ENCODE measurements at places on chromosomes 3 and 15.
A peak's percentile ranks its signal among the peaks of the same experiment; 100 is the strongest.

DNA sequence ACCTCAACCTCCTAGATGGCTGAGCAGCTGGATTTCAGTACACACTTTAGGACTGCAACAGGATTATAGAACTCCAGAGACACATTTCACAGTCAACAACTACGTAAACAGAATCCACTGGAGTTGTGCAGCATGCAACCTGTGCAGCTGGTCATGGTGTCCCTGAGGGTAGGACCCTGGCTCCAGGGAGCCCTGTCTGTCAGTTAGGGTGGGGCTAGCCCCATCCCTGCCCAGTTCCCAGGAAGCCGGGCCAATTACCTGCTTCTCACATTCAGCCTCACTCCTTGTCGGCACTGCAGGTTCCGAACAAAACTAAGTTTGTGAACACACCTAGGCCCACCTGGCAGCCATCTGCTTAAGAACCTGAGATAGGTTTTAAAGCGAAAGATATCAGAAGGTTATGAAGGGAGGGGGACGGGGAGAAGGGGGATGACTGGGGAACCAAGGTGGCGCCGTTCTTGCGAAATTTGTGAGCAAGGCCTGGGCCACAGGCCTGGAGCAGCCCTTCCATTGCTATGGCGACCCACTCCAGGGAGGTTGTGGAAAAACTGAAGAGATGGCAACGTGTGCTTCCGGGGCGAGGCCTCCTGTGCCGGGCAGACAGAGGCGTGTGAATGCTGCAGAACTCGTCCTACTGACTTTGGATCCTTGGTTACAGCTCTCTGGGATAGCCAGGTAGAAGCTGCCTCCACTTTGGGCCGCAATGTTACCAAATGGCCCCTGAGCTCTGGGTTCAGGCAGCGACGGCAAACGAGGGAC lies 25.3 kb downstream of the ACSBG1 start:
- peak; percentile 13 for DNase-seq

DNA sequence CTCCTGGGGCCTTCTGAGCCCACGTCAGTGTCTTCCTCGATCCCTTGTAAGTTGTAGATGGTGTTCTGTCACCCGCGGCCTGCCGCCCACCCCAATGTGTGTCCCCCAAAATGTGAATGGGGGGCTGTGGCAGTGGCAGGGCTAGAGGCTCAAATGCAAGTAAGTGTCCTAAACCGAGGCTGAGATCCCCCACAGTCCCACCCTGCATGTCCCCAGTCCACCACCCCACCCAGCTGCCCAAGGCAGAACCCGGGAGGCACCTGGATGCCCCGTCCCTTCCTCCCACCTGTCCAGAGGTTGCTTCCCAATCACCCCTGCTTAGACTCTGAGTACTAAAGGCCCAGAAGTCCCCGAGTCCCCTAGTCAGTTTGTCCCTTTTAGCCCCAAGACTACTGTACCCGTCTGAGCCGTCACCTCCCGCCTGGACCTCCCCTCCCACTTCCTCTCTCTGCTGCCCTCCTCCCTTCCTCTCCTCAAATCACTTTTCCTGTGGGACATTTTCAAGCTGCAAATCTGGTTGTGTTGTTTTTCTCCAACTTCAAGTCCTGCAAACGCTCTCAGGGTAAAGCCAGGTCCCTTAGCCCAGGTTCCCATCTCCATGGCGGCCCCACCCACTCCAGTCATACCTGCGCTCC lies 11.8 kb upstream of the PLXND1 start:
- no peak for DNase-seq

DNA sequence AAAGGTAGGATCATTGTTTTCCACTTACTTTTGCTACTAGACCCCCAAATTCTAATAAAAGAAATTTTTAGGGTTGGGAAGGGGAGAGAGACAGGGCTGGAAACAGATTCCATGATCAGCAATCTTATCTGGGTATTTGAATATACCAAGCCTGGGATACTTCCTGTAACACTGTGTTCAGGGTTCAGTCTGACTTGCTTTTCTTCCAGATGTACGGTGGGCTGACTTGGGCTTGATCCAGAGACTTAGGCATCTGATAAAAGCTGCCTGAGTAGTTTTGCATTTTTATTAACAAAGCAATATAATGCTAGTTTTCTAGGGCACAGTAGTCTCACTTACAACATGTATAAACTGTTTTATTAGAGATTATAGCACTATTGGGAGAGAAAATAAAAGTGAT lies 49.2 kb downstream of the KCNMB2 start:
- DNase-seq: peak; percentile 73

- DNase-seq: no peak
Measured at GRCh38 chr3:143475981-143476380, 356.4 kb downstream of the CHST2 start.

DNA sequence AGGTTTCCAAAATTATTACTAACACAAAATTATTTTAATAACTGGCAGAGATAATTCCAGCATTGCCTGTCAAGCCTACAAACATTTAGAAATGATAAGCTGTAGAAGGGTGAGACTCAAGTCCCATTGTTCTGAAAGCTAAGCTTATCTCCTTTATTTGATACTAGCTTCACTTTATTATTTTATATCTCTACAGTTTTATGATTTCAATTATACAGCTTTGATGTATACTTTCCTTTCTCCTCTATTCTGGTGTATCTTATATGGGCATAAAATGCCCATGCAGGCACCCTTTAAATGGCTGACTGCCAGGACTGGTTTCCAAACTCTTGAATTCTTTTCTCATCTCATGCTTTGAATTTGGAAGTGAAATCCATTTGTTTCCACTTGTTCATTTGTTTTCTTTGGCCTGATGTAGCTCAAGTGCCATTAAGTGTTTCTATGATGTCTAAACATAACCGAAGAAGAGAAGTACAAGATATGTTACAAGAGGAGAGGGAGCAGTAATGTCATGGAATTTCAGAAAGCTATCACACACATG lies 372.1 kb upstream of the ARHGEF26 start:
- DNase-seq: peak; percentile 3

DNA sequence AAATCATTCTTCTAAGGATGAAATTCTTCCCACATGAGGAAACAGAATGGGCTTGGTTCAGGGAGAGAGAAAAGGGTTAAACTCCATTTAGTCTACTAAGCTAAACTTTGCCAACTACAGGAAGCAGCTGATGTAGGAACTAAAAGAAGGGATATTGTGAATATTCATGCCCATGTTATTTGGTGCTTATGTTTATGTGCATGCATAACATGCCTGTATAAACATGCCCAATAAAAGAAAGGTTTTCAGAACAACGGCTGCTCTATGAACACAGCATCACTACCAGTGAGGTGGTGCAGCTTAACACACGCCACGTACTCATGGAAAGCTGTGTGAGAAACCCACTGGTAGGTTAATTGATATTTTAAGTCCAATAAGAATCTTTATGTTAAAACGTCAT lies 59.4 kb upstream of the VGLL4 start:
- no peak for DNase-seq

DNA sequence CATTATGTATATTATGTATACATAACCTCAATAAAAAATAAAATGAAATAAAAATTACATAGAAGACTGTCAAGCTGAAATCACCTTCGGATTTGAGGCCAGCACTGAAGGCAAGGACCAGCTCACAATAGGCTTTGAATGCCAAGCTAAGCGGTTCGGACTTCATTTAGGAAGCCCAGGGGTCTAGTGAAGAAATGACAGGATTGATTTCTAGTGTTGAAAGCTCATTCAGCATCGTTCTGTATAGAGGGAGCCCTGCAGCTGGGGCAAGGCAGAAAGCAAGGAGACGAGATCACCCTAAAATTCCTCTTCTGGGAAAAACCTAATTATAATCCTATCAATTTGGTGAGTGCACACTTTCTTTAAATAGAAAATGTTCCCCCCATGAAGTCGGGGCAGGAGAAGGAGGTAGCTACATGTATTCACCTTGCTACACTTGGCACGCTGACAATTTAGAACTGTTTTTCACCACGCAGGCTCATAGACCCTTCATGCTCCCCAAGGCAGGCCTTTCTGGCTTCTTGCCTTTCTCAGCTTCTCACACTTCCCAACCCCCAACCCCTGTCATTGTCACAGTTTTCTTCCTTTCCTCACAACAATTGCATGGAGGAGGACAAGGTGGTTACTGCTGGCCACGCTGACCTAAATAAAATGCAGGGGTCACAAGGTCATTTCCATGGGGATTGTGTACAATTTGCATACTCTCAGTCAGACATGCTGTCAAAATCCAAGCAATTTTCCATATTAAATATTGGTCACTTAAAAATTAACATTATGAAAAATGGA lies 44.4 kb upstream of the SSR3 start:
- no peak for DNase-seq

GRCh38 chr15:52445553-52445952 lies 83.1 kb downstream of the MYO5A start:
- DNase-seq: no peak

DNA sequence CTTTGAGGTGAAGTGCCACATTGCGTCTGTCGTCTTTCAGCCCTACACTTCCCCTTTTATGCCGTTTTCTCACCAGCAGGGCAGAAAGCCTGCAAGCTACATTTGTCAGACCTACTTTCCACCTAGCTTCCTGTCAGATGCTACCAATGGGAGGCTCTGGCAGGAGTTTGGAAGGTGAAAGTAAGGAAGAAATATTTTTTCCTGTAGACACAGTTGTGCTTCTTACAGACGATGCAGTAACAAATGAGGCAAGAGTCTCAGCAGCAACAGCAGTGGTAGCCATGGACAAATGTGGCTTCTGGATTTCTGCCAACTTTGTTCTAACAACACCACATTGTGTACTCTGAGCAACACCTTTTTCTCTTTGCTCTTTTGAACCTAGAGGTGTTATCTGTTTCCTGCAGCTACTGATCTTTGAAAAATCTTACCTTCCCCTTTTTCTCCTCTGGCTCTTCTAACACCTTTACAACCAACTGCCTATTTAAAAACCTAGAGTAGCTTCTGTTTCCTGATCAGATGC lies 70.6 kb upstream of the STT3B start:
- DNase-seq: peak; percentile 63

DNA sequence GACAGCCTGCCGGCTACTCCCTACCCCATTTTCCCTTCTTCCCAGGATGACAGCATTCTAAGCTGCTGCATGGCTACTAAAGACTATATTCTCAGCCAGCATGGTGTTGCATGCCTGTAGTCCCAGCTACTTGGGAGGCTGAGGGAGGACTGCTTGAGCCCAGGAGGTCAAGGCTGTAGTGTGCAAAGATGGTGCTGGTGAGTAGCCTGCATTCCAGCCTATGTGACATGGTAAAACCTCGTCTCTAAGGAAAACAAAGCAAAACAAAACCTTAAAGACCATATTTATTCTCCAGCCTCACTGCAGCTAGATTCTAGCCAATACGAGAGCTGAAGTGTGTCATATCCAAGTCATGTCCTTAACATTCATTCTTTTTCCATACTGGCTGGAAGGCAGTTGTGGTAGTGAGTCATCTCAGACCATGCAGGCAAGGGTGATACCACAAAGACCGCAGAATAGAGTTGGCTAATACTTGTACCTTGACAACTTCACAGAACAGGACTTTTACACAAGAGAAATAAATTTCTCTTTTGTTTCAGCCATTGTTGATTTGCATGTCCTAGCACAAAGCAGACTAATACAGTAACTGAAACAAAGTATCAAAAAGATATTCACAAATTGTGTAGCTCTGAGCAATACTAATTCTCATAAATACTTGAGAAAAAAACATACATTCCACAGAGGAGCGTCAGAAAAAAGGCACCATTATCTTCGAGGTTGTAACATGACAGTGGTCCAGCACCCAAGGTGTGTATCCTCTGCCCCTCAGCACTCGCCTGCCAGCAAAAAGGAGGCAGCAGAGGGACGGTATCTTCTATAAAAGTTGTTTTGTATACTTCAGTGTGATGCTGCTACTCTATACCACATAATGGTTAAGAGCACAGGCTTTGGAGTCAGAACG lies 14.8 kb downstream of the PBRM1 start:
- no peak for DNase-seq

All from NCI-H69 (cell line).